ENCODE measurements at places on chromosomes 6 and 20. TPM values are rescaled to one million over a fixed set of nuclear protein-coding genes. Genes with fewer than 3 reads are reported as not detected.

DNA sequence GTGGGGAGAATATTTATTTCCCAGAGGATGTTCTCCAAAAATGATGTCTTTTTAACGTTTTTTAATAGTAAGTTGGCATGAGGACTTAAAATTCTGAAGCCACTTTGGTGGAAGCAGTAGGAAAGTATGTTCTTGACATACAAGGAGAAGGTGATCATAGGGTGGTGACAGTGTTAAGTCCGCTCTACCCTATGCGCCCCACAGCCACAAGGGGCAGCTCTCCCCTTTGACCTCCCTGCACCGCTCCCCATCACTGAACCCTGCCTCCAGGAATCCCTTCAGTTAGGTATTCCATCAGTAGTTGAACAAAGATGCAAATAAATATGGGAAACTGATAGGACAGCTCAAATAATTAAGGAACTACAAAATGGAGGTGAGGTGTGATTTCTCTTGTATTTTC lies 111.4 kb downstream of the PLEKHG1 start:
- no peak for DNase-seq

DNA sequence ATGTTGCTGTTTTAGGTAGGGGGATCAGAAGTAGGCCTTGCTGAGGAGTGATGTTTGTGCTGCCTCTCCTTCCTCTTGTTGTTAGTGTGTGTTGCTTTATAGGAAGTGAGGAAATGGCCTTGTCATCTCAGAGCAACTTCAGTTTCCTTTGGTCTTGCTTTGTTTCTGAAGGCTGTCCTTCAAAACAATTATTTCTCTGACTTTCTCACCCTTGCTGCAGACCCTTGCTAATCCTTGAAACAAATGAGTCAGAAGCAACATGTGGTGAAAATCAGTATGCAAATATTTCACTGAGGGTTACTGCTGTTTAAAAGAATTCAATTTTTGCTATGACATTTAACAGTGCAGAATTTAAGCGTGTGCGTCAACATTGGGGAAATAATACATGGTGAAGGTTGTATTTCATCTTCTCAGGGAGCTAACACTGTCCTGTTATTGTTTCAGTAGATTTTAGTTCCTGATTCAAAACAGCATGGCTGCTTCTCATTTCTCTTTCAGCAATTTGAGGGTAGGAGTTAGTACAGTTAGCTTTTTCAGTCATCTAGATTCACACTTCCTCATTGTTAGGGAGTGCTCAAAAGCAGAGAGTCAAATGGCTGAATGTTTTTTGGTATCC lies 13.8 kb downstream of the RNF144B start:
- DNase-seq = no peak

- no peak for DNase-seq
These were observed 39.6 kb upstream of the SHLD1 start for GRCh38 chr20:5710551-5710950.

DNA sequence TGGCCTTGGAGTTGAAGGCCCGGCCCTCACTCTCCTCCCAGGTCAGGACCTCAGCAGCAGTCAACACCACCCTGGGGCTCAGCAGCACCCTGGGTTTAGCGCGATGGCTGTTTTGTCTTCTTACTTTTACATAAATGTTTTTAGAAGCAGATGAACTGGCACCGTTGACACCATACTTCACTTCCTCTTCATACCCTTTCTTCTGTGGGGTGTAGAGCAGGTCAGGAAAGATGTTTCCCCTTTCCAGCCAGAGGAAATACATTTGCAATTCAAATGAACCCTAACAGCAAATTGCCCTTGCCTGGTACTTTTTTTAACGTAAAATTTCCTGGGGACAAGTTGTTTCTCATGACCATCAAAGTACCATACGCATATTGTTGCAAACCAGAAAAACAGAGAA lies 54.7 kb upstream of the SNX9 start:
- no peak for DNase-seq

DNA sequence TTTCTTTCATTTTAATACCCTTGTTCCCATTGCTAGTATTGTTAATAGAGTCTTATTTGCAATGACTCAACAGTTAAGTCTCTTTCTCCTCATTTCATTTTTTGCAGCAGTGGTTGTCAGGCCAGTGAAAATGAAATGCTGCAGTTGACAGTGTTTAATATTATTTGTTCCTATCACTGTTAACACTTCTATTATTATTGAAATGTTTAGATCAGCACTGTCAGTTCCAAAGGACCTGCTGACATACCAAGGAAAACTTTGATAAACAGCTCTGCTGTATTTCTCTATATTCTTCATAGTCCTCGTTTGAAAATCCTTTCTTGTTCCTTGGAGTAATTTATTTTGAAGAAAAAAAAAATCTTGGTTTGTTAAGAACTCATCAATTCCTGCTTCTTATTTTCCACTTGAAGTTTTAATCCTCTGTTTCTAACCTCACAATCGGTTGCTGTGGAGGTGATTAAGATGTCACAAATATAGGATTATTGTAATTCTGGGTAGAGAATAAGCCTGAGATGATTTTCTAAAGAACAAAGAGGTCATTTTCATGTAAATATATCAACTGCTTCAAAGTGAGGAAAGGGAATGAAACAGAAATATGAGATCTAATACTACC lies 1065.9 kb upstream of the CITED2 start:
- DNase-seq = no peak

- DNase-seq = no peak
These were observed 780 bp upstream of the TAF4 start for GRCh38 chr20:62066339-62066982.

DNA sequence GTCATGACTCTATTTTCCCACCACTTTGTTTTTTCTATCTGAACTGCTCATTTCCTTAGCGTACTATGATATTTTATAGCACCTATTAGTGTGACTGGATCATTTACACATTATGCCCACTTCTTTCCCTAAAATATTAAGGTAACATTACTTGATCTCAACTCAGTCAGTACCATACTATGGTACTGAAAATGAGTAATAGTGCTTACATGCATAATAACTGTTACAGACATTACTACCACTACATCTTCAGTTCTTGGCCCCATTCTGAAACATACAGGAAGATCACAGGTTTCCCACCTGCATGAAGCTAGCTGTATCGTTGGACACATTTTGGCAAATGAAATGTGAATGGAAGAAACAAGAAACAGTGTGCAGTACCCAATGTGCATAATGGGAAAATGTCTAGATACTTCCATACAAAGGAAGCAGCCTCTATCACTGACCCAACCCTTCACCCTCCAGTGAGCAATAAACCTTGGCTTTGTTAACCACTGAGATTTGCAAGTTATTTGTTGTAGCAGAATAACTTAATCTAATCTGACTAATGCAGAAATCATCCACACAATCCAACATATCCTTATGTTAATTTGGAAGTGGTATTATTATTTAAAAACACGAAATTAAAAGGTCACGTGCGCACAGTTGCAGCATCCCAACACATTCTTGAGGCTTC lies 108.6 kb upstream of the DOK5 start:
- no peak for DNase-seq

DNA sequence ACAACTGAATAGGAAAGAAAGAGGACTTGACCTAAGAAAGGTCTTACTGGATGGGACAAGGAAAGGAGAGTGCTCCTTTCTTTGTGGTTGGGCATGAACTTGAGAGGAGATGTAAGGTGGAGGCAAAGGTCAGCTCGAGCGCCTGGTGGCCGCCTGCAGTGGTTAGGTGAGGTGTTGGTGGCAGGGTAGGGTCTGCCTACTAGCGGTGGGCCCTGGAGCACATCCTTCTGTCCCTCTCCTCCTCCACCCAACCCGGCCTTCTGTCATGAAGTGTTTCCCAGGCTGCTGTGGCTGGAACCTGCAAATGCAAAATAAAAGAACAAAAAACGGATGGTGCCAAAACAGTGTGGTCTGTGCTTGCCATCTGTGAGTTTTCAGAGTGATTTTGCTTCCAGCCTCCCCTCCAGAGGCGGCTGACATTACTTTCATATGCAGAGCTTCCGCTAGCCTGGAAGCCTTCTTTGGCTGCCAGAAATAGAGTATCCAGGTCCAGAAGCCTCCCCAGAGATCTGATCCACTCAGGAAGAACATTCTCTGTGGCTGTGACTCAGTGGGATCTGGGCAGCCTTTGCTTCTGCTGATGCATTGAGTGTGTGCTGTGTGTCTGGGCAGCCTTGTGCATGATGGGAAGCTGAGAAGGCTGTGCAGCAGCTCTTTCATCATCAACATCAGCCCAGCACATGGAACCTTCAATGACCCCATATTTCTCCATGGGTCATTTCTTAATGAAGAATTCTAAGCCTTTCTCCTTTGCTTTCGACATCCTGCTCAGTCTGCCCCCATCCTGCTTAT lies 79.8 kb upstream of the FAM184A start:
- no peak for DNase-seq

DNA sequence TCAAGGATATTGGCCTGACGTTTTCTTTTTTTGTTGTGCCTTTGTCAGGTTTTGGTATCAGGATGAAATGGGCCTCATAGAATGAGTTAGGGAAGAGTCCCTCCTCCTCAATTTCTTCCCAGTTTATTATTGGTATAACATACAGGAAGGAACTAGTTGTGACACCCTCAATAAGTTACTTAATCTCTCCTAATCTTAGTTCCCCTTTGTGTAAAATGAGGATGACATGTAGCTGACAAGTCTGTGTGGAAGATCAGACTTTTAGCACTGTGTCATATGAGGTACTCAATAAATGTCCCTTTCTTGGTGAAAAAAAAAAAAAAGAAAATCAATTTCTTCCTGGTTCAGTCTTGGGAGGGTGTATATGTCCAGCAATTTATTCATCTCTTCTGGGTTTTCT lies 155.8 kb downstream of the PDE7B start:
- DNase-seq = no peak

- no peak for DNase-seq
These were observed 146.9 kb downstream of the PRKN start for GRCh38 chr6:162580619-162581018.

DNA sequence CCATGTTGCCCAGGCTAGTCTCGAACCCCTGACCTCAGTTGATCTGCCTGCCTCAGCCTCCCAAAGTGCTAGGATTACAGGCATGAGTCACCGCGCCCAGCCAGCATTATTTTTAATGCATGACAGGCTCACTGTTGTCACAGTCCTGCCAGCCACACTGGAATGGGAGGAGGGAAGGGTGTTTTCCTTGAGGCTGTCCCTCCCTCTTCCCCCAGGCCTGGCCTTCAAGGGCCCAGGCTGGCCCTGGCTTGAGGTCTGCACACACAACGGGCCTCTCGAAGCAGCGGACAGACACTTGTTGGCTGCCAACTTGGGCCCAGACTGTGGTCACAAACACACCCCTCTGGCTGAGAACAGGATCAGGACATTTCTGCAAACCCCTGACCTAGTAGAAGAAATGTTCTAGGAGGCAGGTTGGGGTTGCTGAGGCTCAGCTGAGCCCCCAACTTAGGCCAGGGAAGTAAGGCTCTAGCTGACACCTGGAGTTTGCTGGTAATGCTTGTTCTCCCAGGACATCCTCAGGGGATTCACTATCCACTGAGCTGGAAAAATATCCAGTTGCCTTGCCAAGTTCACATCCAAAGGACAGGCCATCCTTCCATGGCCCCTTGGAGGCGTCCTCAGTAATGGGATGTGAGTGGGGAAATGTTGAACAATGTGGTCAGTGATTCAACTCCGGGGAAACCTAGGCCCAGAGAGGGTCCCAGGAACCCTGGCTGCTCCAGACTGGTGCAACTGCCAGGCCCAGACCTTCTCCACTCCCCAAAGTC lies 9.9 kb downstream of the SNTA1 start:
- no peak for DNase-seq

DNA sequence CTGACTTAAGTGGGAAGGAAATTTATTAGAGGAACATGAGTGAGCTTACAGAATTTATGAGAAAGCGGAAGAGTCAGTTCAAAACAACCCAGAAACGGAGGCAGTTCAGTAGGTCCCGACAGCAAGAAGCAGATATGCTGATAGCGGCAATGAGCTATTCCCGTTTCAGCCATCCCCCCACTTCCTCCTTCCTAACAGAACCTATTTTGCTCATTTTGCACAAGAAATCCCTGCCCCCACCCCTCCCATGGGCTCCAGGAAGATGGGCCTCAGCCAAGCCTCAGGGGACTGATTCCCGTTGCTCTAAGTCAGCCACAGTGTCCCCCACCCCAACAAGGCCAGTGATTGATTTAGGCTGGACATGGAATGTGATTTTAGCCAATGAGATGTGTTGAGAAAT lies 157.5 kb downstream of the CEBPB start:
- no peak for DNase-seq

DNA sequence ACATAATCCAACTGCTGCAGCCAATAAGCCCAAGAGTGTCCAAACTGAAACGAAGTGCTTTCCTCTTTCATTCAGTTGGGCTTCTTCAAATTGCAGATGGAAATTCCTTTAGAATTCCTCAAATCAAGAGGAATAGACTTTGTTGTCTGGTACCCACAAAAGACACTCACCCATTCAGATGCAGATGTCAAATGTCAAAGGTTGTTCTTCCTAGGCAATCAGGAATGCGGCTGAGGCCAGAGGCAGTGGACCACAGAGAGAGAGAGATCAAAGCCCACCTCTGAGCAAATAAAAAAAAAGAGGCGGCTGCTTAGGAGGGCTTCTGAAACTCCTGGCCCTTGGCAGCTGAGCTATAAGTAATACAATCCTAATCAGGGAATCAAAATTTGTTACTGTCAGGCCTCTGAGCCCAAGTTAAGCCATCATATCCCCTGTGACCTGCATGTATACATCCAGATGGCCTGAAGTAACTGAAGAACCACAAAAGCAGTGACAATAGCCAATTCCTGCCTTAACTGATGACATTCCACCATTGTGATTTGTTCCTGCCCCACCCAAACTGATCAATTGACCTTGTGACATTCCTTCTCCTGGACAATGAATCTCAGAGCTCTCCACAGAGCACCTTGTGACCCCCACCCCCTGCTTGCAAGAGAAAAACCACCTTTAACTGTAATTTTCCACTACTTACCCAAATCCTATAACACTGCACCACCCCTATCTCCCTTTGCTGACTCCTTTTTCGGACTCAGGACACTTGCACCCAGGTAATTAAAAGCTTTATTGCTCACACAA lies 303.0 kb upstream of the GJE1 start:
- DNase-seq = no peak

Gene ACSS1
- total RNA-seq = 0.10 TPM

Gene ANKRD66
- not detected for total RNA-seq

Gene MCCD1
- not detected for total RNA-seq

Gene RAD21L1
- not detected for total RNA-seq

Gene RUNX2
- 37.7 TPM for total RNA-seq

Gene PARD6B
- 1.6 TPM for total RNA-seq

Gene TRIM40
- not detected for total RNA-seq

Gene HECA
- total RNA-seq = 3.0 TPM

Gene MYBL2
- total RNA-seq = 40.8 TPM

All from H4 (cell line).